ENCODE measurements at places on chromosomes 12 and 14. TPM values are rescaled to one million over a fixed set of nuclear protein-coding genes. Genes with fewer than 3 reads are reported as not detected.

TAS2R20 gene
- total RNA-seq = not detected

NR1H4 gene
- total RNA-seq = 0.09 TPM

TDRD9 gene
- 0.30 TPM for total RNA-seq

PLEKHD1 gene
- 0.05 TPM for total RNA-seq

IL22 gene
- not detected for total RNA-seq

GRIP1 gene
- 6.4 TPM for total RNA-seq

MIPOL1 gene
- total RNA-seq = 2.2 TPM
